AG09309 (cell line): ENCODE measurements at places on chromosomes 6 and 20.

- no peak for DNase-seq
Measured at GRCh38 chr6:33700391-33701050, 11.0 kb downstream of the UQCC2 start.

- DNase-seq = peak; percentile 87
Measured at GRCh38 chr20:10511509-10512251, 76.6 kb downstream of the SLX4IP start.

DNA sequence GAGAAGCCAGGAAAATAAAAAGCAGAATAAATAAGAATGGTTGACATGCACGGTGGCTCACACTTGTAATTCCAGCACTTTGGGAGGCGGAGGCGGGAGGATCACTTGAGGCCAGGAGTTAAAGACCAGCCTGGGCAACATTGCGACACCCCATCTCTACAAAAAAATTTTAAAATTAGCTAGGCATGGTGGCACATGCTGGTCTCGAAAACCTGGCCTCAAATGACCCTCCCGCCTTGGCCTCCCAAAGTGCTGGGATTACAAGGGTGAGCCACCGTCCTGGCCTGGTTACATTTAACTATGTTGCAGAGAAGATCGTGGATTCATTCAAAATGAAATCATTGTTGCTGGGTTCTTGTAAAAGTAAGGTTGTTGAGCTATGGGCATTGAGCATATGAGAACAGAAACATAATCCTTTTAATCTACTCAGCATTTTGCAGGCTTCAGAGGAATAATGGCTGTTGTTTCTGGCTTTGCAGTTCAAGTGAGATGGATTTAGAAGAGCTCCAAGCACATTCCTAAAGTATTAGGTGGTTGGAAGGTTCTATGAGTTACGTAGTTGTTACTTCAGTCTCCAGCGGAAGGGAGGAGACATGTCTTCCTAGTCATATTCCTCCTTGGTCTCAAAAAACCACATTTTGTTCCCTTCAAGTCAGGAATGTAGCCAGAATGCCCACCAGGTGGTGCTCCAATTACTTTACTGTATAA is 45.6 kb upstream of the RAB23 start:
- peak; percentile 98 for DNase-seq

DNA sequence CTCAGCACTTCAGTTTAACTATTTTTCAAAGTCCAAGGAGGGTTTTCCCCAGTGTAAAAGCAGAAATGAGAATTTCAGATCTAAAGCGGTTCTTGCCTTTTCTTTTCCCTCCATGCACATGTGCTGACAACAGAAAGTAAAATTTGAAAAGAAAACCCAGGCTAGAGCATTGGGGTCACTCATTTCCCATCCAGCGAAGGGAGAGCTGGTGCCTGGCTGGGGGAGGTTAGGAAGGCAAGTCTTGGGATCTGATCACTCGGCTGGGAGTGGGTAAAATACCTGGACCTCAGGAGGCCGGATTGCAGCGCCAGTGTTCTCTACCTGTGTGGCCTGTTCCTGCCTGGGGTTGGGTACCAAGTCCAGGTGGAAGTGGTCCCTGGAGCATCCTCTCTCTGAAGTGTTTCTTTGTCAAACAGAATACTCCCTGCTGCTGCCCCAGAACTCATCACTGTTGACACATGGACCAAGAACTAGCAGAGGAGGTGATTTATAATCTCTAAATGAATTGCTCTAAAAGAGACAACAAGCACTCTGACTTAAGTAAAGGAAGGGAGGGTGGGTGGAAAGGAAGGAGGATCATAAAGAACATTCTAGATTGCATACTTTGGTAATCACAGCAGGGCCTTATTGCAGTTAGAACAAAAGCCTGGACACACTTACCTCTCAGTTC is 136.0 kb downstream of the MTHFD1L start:
- no peak for DNase-seq

GRCh38 chr6:82227770-82228169 is 19.8 kb downstream of the IBTK start:
- no peak for DNase-seq

GRCh38 chr6:52417675-52418111 is 2.4 kb upstream of the EFHC1 start:
- DNase-seq = peak; percentile 71

GRCh38 chr6:6474170-6474920 is 114.2 kb upstream of the LY86 start:
- no peak for DNase-seq

DNA sequence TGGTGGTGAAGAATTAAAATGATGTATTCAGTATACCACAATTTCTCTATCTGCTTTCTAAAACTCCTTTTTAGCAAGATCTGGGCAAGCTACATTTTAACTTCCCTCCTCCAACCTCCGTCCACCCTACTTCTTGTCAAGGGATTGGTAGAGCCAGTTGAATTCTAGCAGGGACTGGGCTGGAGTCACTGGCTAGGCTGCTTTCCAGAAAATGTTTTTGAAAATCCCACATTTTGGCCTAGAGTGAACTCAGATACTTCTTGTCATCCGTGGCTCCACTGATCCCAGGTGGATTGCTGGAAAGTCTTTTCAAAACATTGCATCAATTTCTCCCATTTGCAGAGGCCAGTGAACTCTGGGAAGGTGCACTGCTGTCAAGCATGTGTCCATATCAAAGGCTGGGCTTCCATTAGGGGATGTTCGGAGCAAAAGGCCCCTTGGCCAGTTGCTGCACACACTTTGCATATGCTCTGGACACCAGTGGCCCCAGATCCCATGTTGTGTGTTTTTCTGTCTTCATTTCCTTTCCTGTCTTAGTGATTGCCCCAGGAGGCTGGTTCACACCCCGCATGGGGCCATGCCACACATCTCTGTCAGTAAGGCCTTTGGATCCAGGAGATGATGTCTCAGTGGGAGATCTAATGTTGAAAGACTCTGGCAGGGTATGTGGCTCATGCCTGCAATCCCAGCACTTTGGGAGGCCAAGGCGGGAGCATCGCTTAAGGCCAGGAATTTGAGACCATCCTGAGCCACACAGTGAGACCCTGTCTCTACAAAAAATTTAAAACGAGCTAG is 11.3 kb upstream of the KCNK16 start:
- no peak for DNase-seq

- DNase-seq = no peak
Measured at GRCh38 chr6:157823001-157823527, at the start of gene SNX9. Gene SNX9, plus strand, starts transcription at chr6:157823246. Its CDS starts 189 bp downstream, at chr6:157823435.

- DNase-seq = no peak
Measured at GRCh38 chr6:155543166-155543847, 87.7 kb upstream of the NOX3 start.

DNA sequence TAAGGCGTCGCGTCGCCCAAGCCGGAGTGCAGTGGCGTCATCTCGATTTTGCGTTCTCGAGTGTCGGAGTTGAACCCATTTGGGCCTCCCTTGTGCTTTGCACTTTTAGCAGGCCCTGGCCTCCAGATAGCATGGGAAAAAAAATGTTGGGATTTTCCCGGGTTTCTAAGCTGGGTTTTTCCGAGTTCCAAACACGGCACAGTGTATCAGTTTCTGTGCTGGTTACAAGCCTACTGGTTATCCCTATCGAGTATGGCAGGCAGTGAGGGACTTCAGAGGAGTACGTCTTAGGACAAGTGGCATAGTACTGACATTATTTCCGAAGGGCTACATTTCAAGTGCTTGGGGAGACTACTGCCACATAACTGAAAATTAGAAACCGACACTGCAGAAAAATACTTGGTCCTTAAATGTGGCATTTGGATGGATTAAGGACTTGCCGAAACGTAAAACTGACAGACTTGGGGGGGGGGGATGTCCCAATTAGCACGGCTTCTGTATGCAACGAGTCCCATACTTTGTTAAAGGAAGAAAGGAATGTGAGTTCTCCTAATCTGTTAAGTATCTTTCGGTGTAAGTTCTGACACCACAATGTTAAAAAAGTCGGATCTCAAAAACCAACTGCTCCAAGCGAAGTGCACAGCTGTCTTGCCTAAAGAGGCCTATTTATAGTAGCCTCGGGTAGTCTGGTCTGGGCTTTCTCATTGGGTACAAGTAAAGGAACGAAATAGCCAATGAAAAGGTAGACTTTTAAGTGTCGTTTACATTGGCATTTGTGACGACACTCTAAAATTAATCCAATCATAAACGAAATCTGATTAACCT is 70.2 kb downstream of the HFE start:
- DNase-seq = peak; percentile 99

GRCh38 chr6:150314230-150315188 is 54.3 kb upstream of the IYD start:
- DNase-seq = no peak

DNA sequence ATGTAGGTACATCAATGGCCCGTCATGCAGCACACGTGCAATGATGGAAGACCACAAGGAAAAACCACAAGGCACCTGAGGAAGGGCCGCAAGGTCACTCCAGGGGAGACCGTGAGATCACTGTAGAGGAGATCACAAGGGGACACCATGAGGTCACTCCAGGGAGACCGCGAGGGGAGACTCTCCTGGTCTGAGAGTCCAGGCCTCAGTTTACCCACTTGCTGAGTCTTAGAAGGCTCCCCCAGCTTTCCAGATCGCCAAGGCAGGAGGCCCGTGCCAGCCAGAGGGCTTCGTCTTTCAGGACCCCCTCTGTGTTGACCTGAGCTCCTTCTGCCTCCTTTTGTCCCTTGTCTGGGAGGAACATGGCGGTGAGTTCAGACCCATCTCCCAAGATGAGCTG is 232.2 kb downstream of the ERMARD start:
- DNase-seq = no peak

GRCh38 chr6:167786853-167787675 is 39.6 kb upstream of the AFDN start:
- DNase-seq = no peak

- no peak for DNase-seq
Measured at GRCh38 chr6:98657764-98658163, 176.6 kb upstream of the POU3F2 start.

GRCh38 chr6:165049362-165049761 is 260.0 kb downstream of the C6orf118 start:
- DNase-seq = no peak

DNA sequence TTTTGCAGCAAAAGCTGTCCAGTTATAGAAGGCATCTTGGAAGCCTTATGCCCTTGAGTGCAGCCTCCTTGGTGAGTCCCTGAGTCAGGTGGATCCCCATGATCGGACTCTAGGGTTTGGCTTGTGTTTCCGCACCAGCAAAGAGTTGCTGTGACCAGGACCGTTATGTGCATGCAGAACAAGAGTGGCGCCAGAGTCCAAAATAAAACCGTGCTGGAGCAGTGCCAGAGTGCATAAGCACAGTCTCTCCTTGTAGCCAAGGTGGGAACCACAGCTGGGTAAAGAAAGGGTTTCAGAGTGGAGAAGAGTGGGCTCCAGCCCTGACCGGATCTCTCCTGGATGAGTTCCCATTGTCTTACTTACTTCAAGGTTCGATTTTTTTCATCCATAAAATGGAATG is 58.6 kb downstream of the FOXA2 start:
- DNase-seq = no peak

DNA sequence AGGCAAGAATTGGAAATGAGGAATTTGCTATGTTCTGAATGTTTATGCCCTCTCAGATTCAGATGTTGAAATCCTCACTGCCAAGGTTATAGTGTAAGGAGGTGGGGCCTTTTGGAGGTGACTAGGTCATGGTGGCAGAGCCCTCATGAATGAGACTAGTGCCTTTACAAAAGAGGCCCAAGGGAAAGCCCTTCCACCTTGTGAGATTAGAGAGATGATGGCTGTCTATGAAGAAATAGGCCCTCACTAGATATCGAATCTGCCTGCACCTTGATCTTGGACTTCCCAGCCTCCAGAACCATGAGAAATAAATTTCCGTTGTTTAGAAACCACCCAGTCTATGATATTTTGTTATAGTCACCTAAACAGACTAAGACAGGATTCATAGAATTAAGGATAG is 10.4 kb downstream of the ASIP start:
- DNase-seq = no peak

DNA sequence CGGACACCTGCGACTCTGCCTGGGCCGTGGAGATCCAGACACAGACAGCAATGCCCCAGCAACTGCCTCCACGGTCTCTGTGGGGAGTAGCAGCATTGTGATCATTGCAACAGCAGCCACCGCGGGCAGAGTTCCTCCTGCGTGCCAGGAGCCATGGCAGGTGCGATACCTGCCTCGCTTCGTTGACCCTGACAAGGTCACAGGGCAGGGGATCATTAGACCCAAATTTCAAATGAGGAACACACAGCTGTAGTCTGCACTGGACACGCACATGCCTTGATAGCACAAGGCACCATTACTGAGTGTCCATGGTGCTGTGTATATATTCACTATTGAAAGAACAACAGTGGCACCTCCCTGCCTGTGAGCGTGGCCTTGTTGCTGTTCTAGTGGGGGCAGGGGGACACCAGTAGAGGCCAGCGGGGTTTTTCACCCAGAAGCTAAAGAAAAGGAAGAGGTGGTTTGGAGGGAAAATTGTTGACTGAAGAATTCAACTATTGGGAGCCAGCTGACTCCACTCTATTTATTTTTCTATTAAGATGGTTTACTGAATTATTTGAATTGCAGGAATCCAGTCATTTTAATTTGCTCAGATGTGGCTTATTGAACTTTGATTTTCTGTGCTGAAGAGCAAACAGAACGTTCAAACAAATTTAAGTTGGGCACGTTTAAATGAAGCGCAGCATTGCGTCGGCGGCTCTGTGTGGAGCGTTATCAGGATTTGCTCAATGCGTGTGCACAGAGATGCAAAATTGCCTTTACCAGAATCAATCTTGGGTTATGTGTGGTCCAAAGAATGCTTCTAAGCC is 60.2 kb upstream of the RPS6KA2 start:
- DNase-seq = no peak

- no peak for DNase-seq
Measured at GRCh38 chr6:40427196-40427595, 160.0 kb downstream of the LRFN2 start.

DNA sequence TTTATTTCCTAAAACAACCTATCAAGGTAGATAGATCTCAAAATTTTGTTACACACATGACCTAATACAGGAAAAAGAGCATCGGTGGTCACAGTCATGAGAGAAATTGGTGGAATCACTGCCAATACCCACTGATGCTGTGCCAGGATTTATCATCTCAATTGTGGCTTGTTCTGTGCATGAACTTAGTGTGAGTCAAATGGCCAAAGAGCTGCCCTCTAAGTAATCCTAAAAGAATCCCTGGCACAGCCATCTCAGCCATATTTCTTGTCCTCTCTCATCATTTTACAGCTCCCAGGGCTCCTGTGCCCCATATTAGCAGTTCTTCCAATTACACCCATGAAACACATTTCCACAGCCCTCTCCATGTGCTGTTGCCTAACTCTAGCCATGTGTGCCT is 6.1 kb downstream of the GSTA5 start:
- DNase-seq = peak; percentile 20

DNA sequence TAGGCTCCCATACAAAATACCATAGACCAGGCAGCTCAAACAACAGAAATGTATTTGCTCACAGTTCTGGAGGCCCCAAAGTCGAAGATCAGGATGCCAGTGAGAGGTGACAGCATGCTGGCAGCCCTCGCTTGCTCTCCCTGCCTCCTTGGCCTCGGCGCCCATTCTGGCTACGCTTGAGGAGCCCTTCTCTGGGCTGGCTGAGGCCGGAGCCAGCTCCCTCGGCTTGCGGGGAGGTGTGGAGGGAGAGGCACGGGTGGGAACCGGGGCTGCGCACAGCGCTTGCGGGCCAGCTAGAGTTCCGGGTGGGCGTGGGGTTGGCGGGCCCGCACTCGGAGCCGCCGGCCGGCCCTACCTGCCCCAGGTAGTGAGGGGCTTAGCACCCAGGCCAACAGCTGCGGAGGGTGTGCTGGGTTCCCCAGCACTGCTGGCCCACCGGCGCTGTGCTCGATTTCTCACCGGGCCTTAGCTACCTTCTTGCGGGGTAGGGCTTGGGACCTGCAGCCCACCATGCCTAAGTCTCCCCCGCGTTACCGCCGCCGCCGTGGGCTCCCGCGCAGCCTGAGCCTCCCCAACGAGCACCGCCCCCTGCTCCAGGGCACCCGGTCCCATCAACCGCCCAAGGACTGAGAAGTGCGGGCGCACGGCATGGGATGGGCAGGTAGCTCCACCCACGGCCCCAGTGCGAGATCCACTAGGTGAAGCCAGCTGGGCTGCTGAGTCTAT is 32.6 kb upstream of the SERPINB9 start:
- DNase-seq = no peak
